Central memory CD4-positive, alpha-beta T cell (primary cell): ENCODE measurements at places on chromosomes 1 and 21.

- no peak for DNase-seq
Observed at GRCh38 chr1:173356191-173356762, 120.9 kb upstream of the PRDX6 start.

DNA sequence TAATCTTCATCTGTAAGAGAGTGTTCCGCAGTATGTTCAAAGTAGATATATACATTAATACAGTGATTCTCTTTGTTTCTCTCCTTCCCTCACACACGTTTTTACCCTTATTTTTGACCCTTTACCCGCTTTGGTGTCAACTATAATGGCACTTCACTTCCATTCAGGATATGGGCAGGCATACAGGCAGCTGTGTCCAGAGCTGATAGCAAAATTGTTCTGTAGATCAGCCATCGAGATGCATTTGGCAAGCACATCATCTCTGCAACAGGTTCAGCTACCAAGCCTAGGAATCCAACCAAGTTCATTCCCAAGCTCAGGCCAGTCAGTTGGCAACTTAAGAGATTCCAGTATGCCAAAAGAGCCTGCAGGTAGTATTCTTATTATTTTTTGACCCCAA is 74.8 kb downstream of the FNBP1L start:
- DNase-seq = no peak

DNA sequence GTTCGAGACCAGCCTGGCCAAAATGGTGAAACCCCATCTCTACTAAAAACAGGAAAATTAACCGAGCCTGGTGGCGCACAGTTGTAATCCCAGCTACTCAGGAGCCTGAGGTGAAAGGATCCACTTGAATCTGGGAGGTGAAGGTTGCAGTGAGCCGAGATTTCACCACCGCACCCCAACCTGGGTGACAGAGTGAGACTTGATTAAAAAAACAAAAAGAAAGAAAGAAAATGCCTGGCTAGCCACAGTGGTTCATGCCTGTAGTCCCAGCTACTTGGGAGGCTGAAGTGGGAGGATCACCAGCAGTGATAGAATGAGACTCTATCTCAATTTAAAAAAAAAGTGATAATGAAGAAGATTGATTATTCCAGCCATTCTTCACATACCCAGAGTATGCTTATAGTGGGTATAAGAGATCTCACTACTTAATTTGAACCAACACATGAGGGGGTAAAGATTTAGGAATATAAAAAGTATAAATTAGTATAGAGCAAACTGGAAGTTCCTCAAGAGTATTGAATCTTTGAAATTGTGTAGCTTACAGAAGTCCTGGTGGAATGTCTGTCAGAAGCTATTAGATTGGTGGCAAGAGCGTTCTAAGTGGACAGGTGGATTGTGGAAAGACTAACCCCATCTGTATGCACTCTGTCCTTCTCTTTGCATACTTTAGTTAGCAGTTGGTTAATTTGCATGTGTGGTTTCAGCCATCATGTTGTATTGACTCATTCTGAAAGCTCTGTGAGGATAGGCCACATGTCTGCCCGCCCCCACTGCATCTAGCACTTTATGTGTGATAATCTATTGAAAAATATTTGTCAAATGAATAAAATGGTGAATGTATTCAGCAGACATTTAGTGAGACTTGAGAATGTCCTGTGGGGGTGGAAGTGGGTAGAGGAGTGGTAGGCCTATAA is 25.0 kb downstream of the RLF start:
- DNase-seq = no peak

- no peak for DNase-seq
Observed at GRCh38 chr1:15803380-15803779, 4.1 kb downstream of the UQCRHL start.

DNA sequence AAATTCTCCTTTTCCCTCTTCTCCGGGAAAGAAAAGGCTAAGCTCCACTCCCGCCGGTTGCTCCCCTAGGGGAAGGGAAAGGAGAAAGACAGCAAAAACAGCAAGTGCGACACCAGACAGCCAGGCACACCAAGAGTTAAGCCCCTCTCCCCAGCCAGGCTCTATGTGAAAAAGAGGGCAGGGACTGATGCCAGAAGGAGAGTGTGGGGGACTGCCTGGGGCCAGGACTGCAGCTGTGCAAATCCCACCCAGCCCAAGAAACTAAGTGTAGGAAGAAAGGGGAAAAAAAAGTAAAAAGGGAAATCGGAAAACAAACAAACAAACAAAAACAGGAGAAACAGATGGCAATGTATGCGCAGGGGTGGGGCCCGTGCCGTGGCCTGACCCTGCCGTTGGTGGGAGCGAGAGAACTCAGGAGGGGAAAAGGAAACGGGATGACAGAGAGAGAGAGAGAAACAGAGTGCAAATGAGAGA is 27.7 kb upstream of the FMO1 start:
- DNase-seq = no peak

- DNase-seq = no peak
Observed at GRCh38 chr1:235503403-235504121, 690 bp downstream of the B3GALNT2 start.

DNA sequence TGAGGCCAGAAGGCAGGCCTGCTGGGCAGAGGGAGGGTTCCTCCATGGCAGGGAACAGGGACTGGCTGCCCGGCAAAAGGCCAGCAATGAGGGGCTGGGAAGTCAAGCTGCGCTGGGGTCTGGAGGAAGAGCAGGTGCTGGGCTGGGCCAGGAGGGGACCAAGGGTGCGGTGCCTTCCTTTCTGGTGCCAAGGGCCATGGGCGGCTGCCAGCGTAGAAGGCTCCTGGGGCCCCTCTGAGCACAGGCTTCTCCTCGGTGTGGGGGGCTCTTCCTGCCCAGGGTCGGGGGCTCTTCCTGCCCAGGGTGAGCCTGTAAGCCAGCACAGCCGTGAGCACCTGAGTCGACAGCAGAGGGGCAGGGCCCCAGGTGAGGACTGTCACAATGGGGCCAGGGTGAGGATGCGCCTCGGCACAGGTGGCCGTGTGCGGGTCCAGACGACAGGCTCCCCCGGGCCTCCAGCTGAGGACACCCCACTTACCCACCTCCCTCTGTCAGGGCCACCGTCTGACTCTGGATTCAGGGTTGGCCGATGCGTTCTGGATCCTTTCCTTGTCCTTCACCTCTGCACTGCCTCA is 10.7 kb upstream of the DNMT3L start:
- no peak for DNase-seq

DNA sequence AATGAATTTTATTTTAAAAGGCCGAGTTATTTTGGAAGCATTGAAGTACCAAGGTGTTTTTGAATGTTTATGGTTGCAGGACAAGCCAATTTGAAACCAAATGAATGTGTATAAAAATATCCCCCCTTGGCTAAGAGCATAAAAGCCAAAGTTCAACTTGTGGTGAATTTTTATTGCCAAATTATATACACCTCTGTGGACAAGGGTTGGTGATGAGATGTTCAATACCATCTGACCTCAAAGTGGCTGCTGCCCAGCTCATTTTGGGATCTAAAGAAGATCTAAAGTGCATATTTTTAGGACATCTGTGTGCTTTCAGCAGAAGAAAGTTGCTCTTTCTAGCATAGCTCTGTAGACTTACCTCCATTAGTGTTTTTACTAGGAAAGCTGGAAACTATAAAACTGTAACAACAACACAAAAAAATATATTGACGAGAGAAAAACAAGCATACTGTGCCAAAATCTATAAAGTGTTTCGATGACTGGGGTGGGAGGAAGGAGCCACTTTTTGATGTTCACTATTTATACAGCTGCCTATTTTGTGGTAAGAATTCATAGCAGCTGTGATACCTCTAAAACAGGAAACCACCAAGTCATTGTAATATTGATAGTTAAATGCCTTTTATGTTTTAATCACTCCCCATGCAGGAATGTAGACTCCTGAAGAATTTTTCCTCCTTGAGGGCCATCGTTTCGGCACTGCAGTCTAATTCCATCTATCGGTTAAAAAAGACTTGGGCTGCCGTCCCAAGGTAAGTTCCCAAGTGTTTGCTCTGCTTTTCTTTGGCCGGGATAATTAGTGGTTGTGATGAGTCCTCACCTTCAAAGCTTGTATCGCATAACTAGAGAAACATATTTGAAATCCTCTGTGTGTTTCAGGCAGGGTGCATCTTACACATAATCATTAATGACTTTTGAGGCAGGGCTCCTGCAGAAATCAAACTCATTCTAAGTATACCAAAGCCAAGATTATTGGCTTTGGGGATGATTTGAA is 83.2 kb downstream of the RGL1 start:
- DNase-seq = peak; percentile 34

DNA sequence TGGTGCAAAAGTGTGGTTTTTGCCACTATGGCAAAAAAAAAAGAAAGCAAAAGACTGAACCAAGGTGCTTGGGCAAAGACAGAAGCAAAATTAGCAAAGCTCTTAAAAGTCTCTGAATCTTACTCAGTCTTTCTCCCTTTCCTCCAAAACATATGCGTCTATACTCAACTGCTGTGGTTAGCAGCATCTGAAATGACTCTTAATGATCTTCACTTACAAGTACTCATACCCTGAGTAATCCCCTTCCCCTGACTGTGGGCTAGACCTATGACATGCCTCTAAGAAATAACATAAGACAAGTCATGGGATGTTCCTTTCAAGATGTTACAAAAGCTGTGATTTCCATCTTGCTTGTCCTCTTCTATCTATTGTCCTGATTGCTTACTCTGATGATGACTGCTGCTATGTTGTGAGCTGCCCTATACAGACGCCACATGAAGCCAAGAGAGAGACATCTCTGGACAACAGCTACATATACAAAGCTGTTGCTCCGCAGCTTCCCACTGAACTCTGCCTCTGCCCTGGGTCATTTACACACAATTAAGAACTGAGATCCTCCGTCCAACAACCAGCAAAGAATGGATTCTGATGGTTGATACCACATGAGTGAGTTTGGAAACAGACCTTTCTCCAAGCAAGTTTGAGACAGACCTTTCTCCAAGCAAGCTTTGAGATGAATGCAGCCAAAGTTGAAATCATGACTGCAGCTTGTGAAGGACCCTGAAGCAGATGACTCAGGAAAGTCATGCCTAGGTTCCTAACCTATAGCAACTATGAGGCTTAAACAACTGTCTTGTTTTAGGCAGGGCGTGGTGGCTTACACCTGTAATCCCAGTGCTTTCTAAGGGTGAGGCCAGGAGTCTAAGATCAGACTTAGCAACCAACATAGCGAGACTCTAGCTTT is 55.2 kb downstream of the PUM1 start:
- no peak for DNase-seq

DNA sequence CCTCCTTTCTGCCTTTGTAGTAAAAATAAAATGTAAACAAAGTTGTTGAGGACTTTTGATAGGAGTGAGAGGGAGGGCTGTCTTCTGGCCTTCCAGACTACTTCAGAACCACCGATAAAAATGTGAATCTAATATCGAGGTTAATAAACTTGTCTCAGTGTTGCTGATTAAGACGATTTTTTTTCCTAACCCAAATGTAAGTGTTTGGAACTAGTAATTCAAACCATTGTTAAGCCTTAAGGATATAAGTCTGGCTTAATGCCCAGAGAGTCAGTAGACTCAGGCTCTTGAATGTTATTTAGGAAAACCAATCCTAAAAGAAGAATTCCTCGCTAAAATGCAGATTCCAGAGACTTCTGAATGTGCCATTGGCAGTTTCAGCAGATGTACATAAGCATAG is 356.9 kb downstream of the SIPA1L2 start:
- no peak for DNase-seq
